GOT3 (cell line): ENCODE measurements at places on chromosomes 5 and 9.

DNA sequence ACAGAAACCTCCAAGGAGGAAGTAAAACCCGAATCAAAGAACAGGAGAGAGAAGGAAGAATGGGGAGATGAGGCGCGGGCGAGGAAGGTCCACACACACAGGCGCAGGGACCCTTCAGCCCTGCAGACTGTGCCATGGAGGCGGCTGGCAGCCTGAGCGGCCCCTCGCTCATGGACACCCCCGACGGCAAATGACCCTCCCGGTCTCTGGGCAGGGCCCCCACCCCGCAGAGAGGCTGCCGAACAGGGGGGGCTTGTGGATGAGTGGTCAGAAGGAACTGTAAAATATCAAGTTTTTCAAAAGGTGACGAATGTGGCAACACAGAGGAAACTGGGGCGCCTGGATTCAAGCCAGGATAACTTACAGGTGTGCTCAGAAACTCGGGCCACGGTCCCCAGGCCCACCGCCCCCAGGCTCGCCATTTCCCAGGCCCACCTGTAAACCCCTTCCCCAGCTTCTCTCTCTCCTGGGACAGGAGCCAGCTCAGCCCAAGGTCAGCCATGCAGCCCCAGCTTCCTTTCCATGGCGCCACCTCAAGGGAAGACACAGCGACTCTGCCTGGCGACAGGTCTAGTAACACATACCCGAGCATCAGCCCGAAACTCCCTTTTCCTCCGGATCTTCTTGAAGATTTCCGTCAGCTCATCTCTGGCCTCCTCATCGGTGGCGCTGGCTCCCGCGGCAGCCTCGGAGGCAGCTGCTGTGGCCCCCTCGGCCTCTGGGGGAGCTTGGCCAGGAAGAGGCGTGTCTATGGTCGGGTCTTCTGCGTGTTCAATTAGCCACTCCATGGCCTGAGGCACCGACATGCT, 16.5 kb downstream of the UBAC1 start:
- DNase-seq: no peak

GRCh38 chr9:123787416-123787815, 142.5 kb downstream of the DENND1A start:
- DNase-seq: no peak

- DNase-seq: no peak
These were observed 309.6 kb downstream of the SLIT3 start for GRCh38 chr5:168991311-168991710.

DNA sequence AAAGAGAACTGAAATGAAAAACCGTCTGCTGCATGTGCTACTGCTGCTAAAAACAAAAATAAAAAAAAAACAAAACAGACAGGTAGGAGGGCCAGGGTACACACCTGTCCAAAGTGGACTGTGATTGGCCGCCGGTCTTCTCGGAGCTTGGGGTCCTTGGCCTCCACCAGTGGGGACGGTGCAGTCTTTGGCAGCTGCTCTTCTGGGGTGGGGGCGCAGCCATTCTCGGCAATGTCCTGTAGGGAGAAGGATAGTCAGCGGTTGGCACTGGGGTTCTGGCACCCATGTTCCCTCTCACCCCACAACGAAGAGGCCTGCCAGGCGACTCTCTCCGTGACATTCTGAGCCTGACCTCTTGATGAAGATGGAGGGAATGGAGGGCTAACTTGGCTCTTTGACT, 84.3 kb downstream of the CRB2 start:
- no peak for DNase-seq

DNA sequence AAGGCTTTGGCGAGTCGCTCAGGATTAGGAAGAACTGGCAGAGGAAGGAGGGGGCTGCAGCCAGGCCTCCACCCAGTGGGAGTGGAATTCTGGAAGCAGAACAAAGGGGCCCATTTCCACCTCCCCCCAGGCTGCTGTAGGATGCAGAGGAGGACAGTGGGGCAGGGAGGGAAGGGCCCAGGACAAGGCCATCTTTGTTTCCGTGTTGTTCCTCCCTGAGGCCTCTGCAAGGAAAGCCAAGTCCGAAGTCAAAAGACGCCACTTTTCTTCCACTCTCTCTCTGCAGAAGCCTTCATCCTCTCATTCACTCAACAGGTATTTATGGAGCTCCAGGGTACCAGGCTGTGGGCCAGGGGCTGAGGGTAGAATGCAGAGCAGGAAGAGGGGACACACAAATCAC, 70.7 kb downstream of the ENTREP1 start:
- no peak for DNase-seq

GRCh38 chr5:177509381-177509951, at the start of gene DOK3:
Gene DOK3 (minus strand): TSS chr5:177509826. CDS start chr5:177509540, 286 bp downstream.
- no peak for DNase-seq

- DNase-seq: no peak
These were observed 182.3 kb downstream of the SPATA31D1 start for GRCh38 chr9:82170866-82171265.

GRCh38 chr5:132488590-132488989, 2.0 kb downstream of the IRF1 start:
- DNase-seq: no peak

DNA sequence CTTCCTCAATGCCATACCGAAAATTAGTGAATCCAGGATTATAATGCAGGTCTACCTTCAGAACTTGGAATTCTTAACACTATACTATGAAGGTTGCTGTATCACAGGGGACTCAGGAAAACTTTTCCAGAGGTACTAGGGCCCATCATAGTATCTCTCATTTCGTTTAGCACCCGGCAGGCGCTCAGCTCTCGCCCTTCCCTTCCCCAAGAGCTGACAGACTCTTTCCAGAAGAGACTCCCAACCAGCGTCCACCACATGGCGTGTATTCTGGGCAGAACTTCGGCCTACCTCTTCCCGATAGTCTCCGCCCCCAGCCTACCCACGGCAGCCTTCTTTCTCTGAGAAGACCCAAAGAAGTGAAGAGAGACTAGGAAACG, 271 bp downstream of the NOL8 start:
- DNase-seq: no peak

DNA sequence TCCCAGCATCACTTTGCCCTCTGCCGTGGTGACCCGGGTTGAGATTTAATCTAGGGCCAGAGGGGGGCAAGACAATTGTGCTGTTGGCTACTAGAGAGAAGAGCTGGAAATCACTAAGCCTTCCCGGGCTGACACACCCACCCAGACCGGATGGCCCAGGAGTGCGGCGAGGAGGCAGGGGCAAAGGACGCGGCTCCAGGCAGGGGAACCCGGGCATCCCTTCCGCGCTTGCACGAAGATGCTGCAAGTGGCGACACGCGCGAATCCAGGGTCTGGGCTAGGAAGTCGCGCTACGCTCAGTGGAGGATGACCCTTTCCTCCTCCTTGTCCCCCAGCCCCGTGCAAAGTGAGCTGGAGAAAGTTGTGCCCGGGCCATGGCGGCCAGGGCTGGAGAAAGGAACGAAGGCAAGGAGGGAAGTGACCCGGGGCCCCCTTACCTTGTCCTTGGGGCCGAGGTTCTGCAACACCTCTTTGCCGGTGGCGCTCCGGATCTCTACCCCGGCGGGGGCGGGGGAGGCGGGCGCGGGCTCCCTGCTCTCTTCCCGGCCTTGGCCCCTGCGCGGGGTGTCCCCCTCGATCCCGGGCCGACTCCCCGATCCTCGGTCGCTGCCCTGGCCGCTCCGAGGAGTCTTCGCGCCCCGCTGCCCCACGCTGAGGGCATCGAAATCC, 693 bp downstream of the DPYSL3 start:
- DNase-seq: peak; percentile 20

DNA sequence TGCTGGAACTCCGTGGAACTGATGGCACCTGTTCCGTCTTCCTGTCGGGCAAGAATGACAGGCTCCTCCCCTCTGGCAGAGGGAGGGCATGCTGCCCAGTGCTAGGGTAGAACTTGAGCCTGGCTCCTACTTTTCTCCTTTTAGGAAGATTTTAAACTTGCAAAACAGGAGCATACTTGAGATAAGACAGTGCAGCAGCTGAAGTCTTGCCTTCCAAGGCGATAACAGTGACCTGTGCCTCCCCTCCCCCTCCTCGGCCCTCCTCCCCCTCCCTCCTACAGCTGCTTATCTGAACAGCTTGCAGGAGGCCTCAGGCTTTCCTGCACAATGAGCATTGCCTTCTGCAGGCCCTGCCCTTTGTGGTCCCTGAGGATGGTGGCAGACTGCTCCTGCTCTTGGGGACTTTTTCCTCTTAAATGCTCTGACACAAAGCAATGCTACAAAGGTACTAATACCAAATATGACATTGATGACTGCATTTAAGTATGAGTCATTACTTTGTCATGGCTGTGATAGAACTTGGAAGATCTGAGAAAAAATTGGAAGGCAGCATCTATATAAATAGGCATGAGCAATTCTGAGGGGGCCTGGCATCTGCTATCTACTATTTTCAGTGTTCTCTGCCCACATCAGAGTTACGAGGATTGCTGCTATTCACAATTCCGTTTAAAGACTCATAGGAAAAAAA, 2.0 kb downstream of the GADD45G start:
- no peak for DNase-seq

- peak; percentile 97 for DNase-seq
These were observed at the start of gene HSPA4 for GRCh38 chr5:133051542-133052316. Gene HSPA4 (plus strand): TSS chr5:133052013. CDS start chr5:133052251, 238 bp downstream.

GRCh38 chr9:469672-470551, 255.2 kb downstream of the DOCK8 start:
- DNase-seq: no peak

- no peak for DNase-seq
These were observed 3.7 kb upstream of the STXBP1 start for GRCh38 chr9:127608104-127608966.

DNA sequence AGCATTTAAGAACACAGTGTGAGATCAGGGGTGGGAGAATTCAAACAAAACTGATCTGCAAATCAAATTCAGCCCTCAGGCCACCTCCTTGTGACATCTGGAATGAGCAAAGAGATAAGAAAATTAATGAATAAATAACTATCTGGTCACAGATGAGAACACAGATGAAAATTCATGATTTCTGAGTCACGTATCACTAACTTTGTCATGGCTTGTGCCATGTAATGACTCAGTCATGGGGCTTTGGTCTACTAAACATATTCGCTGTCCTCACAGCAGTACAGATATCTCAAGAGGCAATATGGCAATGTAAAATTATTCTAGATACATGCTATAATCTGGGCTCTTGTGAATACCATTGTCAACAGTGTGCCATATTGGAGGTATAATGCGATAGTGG, 274.4 kb downstream of the MAN2A1 start:
- no peak for DNase-seq

- DNase-seq: no peak
These were observed 8.9 kb upstream of the ENTPD8 start for GRCh38 chr9:137449931-137450538.

DNA sequence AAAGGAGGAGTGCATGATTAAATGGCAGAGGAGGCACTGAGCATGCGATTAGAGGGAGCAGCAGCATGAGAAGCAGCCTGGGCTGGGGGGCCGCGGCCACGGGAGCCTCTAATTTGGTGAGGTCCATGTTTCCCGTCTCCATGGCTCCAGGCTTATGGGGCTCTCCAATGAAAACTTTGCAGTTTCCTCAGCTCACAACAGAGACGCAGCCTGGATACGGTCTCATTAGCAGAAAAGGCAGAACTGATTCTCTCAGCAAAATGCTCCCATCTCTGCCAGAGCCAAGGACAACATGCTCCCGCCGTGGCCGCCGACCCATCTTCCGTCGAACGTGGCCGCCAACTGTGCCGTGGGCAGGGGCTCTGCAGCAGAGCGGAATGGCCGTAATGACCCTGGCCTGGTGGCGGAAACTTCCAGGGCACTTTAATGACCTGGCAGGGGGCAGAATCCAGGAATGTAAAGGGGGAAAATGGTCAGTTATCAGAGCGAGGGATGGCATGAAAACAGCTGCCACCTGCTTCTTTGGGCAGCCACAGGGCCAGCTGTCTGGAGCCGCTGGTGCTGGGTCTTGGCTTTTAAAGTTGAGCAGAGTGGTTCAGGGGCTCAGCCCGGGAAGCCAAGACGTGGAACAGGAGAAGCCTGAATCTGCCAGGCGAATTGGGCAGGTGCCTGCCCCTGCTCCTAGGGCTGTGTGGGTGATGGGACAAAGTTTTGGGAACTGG, 76.5 kb downstream of the COL5A1 start:
- DNase-seq: no peak

DNA sequence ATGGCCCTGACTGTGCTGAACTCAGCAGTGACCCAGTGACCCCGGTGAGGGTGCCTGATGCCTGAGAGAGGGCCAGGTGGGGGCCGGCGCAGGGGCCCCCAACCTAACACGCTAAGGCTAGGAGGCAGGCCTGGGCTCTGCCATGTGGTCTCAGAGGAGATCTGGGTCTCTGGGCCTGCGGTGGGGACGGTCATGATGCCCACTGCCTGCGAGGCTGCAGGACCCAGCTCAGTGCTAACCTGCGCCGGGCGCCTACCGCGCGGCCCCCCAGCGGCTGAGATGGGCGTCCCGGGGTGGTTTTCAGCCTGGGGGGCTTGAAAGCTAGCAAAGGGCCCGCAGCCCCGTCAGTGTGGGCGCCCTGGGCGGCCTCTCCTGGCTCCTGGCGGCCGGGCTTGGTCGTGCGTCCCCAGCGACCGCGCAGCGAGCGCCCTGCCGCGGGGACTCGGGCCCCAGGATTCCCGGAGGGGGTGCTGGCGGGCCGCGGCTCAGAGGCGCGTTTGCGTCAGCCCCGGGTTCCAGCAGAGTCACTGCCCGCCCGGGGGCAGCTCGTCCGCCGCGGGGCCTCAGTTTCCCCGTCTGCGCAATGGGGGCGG, 2.5 kb downstream of the EGFL7 start:
- no peak for DNase-seq

GRCh38 chr5:73303148-73304079, 130.4 kb downstream of the TMEM174 start:
- no peak for DNase-seq

DNA sequence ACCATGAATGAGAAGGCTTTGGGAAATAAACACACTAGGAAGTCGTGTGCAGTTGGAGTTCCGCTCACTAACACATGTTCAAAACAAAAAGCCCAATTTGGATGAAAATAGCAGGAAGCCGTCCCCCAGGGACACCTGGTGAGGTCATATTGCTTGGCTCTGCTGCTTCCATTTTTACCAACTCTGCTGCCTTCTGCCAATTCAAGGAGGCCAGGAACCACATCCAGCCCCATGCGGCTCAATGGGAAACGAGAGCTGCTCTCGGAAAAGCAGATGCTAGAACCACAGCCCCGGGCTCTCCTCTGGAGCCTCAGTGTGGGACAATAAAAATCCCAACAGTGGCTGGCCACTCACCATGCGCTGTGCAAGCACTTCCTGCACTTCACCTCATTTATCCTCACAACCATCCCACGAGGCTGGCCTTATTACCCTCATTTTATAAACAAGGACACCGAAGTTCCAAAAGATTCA, 13.4 kb downstream of the ADAM19 start:
- DNase-seq: peak; percentile 63

GRCh38 chr9:108972186-108972585, 38.0 kb downstream of the ABITRAM start:
- DNase-seq: no peak

- DNase-seq: no peak
These were observed 248.8 kb downstream of the NNT start for GRCh38 chr5:43851741-43852140.

DNA sequence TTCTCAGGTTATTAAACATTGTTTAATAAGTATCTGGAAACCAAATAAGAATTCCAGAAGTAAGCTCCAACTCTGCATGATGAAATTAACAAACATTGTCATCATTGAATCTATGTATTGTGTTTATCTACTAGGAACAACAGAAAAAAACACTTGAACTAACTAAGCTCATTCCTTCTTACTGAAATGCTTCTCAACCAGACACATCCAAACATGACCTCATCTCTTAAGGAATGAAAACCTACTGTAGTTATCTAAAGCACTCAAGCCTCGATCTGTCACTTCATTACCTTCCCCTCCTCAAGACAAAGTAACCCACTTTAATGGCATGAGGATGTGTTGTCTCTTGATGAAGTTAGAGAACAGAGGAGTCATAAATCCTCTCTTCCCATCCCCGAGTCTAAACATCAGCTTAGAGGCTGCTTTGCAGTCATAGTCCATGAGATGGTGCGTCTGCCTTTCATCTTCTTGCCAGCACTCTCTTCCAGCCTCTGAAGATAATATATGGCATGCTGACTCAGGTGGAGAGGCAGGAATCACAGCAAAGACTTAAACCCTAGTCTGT, 86.5 kb downstream of the CEMIP2 start:
- no peak for DNase-seq
